NCI-H446 treated with DMSO at 0.1 percent for 48 hours (cell line): ENCODE measurements at places on chromosomes 3 and 15.
A peak's percentile ranks its signal among the peaks of the same experiment; 100 is the strongest.

GRCh38 chr3:171321559-171322360 lies 138.4 kb downstream of the TNIK start:
- peak; percentile 76 for DNase-seq

GRCh38 chr3:11085093-11085840 lies 69.0 kb upstream of the HRH1 start:
- DNase-seq = no peak

- no peak for DNase-seq
Measured at GRCh38 chr3:186383026-186383993, 21.3 kb upstream of the DGKG start.

- no peak for DNase-seq
Measured at GRCh38 chr15:100901296-100901695, 17.9 kb upstream of the LRRK1 start.

DNA sequence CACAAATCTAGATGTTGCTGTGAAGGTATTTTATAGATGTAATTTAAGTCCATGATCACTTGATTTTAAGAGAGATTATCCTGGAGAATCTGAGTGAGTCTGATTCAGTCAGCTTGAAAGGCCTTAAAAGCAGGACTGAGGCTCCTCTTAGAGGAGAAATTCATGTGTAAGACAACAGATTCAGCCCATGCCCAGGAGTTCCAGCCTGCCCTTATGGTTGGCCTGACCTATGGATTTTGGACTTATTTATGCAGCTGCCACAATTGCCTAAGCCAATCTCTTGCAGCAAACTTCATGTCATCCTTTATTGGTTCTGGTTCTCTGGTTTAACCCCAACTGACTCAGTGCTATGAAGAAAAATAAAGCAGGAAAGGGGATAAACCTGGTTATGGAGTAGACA lies 296.5 kb upstream of the RASGRP1 start:
- DNase-seq = no peak

DNA sequence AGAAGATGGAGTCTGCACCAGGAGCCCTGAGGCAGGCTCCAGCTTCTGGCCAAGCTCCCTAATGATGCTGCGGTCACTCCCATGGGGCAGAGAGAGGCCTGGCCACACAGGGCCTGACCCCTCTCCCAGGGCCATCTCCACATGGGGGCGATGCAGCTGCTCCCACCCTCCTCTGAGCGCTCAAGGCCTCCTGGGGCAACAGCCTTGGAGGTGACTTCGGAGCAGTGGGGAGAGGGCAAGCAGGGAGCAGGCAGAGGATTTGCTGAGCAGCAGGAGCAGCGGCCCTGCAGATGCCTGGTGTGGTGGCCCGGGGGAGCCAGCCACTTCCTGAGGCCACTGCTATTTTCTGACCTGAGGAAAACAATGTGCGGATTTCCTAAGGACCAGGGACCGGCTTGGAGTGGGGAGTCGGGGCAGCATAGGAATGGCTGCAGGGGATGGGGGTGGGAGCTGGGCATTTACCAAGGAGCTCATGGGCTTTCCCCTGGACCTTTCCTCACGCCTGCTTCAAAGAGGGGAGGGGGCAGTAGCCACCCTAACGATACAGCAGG lies 81.6 kb upstream of the RPL32 start:
- no peak for DNase-seq
